ENCODE measurements at places on chromosomes 4 and X.
A peak's percentile ranks its signal among the peaks of the same experiment; 100 is the strongest.

DNA sequence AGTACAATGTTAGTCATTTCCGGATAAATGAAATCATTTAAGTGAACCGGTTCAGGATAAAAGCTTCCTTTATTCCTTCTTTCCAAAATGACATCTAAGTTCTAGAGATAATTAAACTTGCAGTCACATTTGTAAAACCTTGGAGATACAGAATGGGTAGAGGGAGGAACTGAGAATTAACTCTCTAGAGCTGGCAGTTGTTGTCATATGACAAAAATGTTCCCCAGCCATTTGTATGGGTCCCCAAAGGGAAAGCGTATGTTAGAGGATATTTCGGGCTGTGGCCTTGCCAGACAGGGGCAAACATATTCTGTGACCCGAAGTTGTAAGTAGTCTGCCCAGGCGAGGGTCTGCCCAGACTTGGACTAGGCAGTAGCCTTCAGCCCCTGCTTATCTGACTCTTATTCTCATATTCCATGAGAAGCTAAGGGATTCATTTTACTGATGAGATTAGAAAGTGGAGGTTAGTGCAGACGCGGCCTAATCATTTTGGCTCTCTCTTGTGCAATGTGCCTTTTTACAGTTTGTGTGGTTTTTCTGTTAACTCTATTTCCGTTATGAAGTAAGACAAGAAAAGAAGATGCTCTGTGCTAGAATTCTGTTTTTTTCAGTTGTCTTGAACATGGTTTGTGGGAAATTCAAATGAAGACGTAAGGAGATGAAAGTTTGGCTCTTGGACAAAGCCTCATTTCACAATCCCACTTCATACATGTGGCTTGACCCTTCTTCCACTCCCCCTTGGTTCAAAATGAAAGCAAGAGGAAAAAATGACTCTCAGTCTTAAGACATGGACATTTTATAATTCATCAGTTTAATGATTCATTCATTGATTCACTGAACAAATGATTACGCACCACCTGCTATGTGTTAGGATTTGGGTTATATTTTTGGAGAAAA is 2394.2 kb upstream of the AGA start:
- no peaks in the 10 kb centered on the region for H3K27me3 ChIP-seq
- DNase-seq, result no peak
- no peaks in the 10 kb centered on the region for H3K4me1 ChIP-seq

DNA sequence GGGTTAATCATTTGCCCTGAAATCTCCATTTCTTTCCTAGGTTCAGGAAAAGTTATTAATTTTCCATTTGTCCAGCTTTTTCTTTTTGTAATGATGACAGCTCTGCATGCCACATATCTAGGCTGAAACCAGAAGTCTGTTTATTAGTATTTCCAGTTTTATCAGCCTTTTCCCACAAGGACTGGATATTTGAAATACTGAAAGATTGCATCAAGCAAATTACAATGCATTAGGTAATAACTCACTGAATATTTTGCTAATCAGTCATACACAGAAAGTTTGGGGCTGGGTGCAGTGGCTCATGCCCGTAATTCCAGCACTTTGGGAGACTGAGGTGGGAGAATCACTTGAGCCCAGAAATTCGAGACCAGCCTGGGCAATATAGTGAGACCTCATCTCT is 21.5 kb downstream of the SLC9A7 start:
- H3K4me3 ChIP-seq, result no peak overlapping the region
- no peaks in the 10 kb centered on the region for H3K36me3 ChIP-seq
- H3K4me1 ChIP-seq, result no peaks in the 10 kb centered on the region
- no peak for DNase-seq

- peaks cover 4% of the 10 kb centered on the region for H3K36me3 ChIP-seq
- H3K4me3 ChIP-seq, result no peak overlapping the region
- no peak for DNase-seq
- H3K27me3 ChIP-seq, result no peaks in the 10 kb centered on the region
These were observed 5.2 kb upstream of the NUP54 start for GRCh38 chr4:76153356-76153755.

GRCh38 chr4:166165829-166166420 is 292.9 kb downstream of the TLL1 start:
- H3K4me1 ChIP-seq, result no peaks in the 10 kb centered on the region
- H3K27ac ChIP-seq, result no peak overlapping the region
- DNase-seq, result no peak
- no peaks in the 10 kb centered on the region for H3K27me3 ChIP-seq

- DNase-seq, result no peak
- H3K36me3 ChIP-seq, result no peaks in the 10 kb centered on the region
- H3K4me3 ChIP-seq, result no peak overlapping the region
- H3K27me3 ChIP-seq, result no peaks in the 10 kb centered on the region
- H3K4me1 ChIP-seq, result no peaks in the 10 kb centered on the region
These were observed 224.7 kb downstream of the ANTXR2 start for GRCh38 chr4:79848329-79848728.

DNA sequence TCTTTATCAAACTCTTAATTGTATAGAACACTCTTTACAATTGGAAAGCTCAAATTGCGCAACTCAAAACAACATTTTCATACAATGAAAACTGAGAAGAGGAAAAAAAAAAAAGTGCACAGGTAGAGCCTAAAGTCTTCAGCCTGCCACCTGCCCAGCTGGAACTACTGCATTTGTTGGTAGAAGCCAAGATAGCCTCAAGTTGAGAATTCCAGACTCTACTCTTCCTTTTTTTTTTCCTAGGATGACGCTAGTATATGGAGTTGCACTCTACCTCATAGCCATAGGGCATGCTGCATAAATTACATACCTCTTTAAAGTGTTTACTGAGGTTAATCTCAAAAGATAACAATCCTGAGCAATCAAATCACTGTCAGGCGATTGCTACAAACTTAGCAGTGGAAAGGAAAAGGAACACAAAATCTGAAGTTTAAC is 13.6 kb downstream of the ABCG2 start:
- H3K36me3 ChIP-seq, result no peaks in the 10 kb centered on the region
- H3K27me3 ChIP-seq, result no peaks in the 10 kb centered on the region
- H3K4me1 ChIP-seq, result no peaks in the 10 kb centered on the region

- no peaks in the 10 kb centered on the region for H3K27me3 ChIP-seq
- no peak for DNase-seq
- no peak overlapping the region for H3K4me3 ChIP-seq
- no peaks in the 10 kb centered on the region for H3K36me3 ChIP-seq
- H3K4me1 ChIP-seq, result no peaks in the 10 kb centered on the region
- no peak overlapping the region for H3K27ac ChIP-seq
These were observed 11.5 kb downstream of the NDP start for GRCh38 chrX:43961699-43962098.

DNA sequence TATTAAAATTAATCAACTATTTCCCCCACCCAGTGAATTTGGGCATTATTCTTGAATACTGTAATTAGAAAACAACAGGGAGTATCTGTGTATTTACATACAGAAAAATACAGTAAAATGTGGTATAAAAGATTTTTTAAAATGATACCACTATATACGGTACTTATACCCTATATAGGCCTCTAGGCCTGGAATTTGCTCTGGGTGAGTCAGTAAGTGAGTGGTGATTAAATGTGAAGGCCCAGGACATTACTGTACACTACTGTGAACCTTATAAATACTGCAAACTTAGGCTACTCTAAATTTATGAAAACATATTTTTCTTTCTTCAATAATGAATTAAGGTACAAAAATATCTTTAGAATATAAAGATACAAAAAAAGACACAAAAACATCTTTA is 6.3 kb upstream of the CSN3 start:
- no peaks in the 10 kb centered on the region for H3K27me3 ChIP-seq
- H3K4me3 ChIP-seq, result no peak overlapping the region
- H3K36me3 ChIP-seq, result no peaks in the 10 kb centered on the region
- H3K27ac ChIP-seq, result no peak overlapping the region
- no peaks in the 10 kb centered on the region for H3K4me1 ChIP-seq
- no peak for DNase-seq

GRCh38 chr4:7191546-7192251 is 639 bp upstream of the SORCS2 start:
- peaks cover 15% of the 10 kb centered on the region for H3K4me1 ChIP-seq
- DNase-seq, result no peak
- H3K4me3 ChIP-seq, result peak overlapping the region; percentile 66
- no peaks in the 10 kb centered on the region for H3K27me3 ChIP-seq

DNA sequence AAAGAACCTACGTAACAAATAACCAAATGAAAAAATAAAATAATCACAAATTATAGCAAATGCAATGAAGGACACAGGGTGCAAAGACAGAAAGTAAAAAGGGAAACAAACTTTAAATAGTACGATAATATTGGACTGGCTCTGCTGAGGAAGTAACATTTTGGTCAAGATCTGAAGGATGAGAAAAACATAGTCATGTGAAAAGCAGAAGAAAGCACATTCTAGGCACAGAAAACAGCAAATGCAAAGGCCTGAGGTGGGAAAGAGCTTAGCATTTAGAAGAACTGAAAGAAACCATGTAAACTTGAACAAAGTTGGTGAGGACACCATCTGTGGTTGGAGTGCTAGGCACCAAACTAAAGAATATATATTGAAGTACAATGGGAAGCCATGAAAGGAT is 111.2 kb downstream of the PPP3CA start:
- no peak overlapping the region for H3K27ac ChIP-seq
- H3K27me3 ChIP-seq, result no peaks in the 10 kb centered on the region
- H3K36me3 ChIP-seq, result no peaks in the 10 kb centered on the region
- peaks cover 44% of the 10 kb centered on the region for H3K4me1 ChIP-seq
- DNase-seq, result no peak

DNA sequence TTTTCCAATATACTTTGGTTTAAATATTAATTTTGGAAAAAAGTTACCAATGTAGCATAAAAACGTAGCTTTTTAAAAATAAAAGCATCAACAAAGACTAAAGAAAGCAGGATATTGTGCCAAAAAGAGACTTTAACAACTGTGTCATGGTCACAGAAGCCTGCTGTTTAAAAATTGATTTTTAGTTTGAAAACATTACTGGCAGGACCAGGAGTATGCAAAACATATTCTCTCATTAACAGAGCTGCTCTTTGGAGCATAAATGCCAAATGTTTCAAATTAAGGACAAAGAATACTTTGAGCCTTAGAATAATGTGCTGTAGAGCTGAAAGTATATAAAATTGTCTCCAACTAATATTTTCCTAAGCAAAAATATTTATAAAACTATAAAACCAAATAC is 279.0 kb downstream of the ARAP2 start:
- no peaks in the 10 kb centered on the region for H3K27me3 ChIP-seq
- no peaks in the 10 kb centered on the region for H3K4me1 ChIP-seq
- DNase-seq, result no peak

GRCh38 chrX:131779306-131779705 is 235.4 kb downstream of the OR13H1 start:
- H3K4me3 ChIP-seq, result no peak overlapping the region
- H3K4me1 ChIP-seq, result peaks cover 6% of the 10 kb centered on the region
- H3K27ac ChIP-seq, result no peak overlapping the region
- H3K36me3 ChIP-seq, result no peaks in the 10 kb centered on the region

DNA sequence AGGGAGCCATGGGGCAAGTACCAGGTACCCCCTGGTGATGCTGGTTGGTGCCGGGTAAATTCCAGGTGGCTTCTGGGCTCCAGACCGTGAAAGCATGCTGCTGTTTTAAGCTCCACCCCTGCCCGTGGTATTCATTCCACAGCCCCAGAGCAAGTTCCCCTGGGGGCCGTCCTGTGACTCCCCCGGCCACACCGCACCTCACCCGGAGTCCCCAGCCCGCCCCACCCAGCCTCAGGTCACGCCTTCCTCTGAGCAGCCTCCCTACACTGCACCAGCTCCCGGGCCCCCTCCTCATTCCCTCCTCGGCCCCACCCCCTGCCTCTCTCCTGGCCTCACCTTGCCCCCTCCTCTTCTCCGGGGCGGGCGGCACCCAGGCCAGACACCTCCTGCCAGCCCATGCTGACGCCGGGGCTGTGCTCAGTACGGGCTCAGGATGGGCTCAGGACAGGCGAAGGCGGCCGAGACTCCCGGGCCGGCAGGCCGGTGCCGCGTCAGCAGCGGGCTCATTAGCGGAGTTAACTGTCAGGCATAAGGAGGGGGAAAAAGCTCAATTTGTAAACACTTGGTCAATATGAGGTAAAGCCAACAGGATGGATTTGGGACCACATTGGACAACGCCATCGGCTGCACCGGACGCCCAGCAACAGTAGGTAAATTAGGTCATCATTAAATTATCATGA is 127.4 kb downstream of the FAM53A start:
- DNase-seq, result no peak
- H3K4me3 ChIP-seq, result no peak overlapping the region
- no peak overlapping the region for H3K27ac ChIP-seq
- no peaks in the 10 kb centered on the region for H3K4me1 ChIP-seq
- H3K27me3 ChIP-seq, result peaks cover 15% of the 10 kb centered on the region

GRCh38 chrX:103400931-103401330 is 24.6 kb downstream of the BEX3 start:
- H3K27ac ChIP-seq, result no peak overlapping the region
- H3K4me3 ChIP-seq, result no peak overlapping the region
- no peaks in the 10 kb centered on the region for H3K4me1 ChIP-seq
- no peaks in the 10 kb centered on the region for H3K27me3 ChIP-seq

DNA sequence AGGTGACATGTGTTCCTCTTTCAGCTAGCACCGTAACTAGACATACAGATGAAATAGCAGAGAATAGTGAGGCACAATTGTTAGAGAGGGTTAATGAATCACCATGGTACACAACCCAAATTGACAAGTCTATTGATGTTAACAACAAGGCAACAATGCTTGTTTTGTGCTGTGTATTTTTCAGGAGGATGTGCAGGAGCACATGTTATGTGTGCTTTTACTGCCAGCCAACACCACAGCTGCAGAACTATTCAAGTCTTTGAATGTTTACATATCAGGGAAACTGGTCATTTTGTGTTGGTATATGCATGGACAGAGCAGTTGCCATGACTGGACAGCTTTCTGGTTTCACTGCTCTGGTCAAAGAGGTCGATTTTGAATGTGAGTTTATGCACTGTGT is 32.8 kb downstream of the STBD1 start:
- no peak overlapping the region for H3K27ac ChIP-seq
- H3K4me3 ChIP-seq, result no peak overlapping the region
- peaks cover 12% of the 10 kb centered on the region for H3K4me1 ChIP-seq
- H3K27me3 ChIP-seq, result no peaks in the 10 kb centered on the region

- H3K4me3 ChIP-seq, result no peak overlapping the region
- H3K27ac ChIP-seq, result no peak overlapping the region
- no peaks in the 10 kb centered on the region for H3K27me3 ChIP-seq
These were observed 51.3 kb downstream of the UGT8 start for GRCh38 chr4:114649908-114650307.

DNA sequence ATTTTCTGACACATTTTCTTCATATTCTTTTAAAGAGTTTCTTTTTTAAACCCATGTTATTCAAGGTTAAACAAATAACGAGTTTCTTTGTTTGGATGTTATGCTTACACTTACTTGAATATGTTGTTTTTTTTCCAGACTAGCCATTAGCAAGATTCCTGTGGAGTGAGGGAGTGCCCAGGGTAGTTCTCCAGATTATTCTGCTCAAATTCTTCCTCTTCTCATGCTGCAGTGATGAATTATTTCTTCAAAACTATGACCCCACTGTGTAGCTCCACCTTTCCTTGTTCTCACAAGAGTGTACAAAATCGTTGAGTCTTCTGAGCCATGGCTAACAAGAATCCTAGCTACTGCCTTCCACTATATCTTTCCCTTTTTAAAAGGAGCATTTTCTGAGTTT is 134.1 kb upstream of the ELOVL6 start:
- H3K27ac ChIP-seq, result no peak overlapping the region
- DNase-seq, result no peak
- no peaks in the 10 kb centered on the region for H3K27me3 ChIP-seq

GRCh38 chr4:76957004-76957738 is 7.6 kb downstream of the SEPTIN11 start:
- no peak for DNase-seq
- H3K4me3 ChIP-seq, result no peak overlapping the region
- peaks cover 5% of the 10 kb centered on the region for H3K4me1 ChIP-seq
- H3K36me3 ChIP-seq, result no peaks in the 10 kb centered on the region
- peak overlapping the region; percentile 14 for H3K27ac ChIP-seq
- no peaks in the 10 kb centered on the region for H3K27me3 ChIP-seq

- H3K27me3 ChIP-seq, result no peaks in the 10 kb centered on the region
- H3K4me1 ChIP-seq, result no peaks in the 10 kb centered on the region
- H3K27ac ChIP-seq, result no peak overlapping the region
These were observed 71.7 kb downstream of the DIPK2B start for GRCh38 chrX:45128896-45129454.
